ENCODE measurements at places on chromosomes 16 and 17.

DNA sequence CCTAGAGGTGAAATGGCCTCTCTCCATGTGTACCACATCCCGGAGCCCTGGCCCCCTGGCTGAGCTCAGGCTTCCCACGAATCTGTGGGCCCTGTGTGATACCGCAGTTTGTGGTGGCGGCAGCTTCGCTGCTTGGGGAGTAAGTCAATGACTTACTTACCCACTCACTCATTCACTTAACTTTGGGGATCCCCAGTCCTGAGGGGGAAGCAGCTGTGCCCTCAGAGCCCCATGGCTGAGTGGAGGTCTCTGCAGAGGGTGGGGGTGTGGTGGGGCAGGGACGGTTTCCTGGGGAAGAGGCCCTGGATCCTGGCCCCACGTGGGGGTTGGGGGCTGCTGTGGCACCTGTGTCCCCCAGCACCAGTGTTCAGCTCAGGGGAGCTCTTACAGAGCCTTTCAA, 13.2 kb downstream of the KCNJ12 start:
- no peak for DNase-seq

- no peak for DNase-seq
These were observed 1.4 kb upstream of the KRT19 start for GRCh38 chr17:41529491-41529915.

GRCh38 chr17:17983776-17984175, 11.1 kb downstream of the DRC3 start:
- no peak for DNase-seq

DNA sequence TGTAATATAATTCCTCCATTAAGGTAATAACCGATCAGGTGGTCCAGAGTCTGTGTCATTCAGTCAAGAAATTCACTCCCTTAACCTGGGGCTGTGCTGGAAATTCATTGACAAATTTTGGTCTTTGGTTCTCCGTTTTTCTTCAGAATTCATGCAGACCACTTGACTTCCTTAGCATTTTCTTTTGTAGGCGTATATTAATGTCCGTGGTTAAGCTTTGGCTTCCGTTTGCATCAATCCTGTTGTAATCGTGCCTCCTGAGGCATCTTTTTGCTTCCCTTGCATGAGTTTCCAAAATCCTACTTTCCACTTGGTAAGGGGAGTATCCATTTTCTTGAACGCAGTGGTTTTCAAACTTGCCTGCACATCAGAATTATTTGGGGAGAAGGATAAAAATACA, 9.0 kb downstream of the LRRC37B start:
- no peak for DNase-seq

- DNase-seq = no peak
These were observed 33.1 kb downstream of the CTU2 start for GRCh38 chr16:88739139-88739976.

DNA sequence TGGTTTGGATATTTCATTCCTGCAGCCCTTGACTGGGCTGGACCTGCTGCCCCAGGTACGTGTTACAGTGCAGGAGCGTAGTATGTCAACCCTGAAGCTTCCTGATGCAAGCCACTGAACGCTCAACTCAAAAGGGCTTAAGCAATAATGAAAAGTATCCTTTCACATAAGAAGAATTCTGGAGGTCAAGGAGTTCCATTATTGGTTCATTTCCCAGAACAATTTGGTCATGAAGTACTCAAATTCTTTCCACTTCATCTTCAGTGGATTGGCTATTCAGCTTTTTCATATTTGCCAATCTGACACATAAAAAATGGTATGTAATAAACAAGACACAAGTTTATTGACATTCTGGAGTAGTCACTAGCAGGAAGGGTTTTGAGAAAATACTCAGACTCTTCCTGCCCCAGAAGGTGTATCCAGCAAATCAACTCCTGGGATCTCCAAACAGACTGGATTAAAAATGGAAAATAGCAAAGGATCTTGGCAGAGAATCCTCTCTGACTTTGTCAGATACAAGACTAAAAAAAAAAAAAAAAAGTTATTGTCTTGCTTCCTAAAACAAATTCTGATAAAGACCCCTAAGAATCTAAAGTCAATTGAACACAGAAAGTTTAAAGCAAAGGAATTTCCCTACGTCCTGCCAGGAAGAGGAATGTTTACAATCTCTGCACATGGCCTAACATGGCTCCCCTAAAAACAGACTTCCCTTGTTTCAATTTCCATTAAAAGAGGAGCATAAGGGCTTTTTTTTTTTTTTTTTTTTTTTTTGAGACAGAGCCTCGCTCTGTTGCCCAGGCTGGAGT, 37.5 kb upstream of the WSB1 start:
- no peak for DNase-seq

DNA sequence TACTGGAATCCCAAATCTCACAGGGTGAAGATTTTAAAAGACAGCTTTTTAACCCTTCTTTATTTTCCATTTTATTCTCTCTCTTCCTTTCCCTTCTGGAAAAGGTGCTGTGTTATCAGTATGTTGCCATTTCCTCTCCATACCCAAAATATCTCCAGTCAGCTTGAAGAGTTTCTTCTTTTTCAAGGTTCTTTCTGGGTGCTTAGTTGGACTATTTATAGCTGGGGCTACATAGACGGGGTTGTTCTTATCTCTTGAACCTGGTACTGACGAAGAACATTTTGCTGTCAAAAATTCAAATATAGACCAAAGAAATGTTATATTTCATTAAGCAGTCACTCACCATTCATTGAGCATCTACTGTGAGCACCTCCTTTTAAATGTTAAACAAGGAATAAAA, 48.6 kb downstream of the IST1 start:
- no peak for DNase-seq

- no peak for DNase-seq
These were observed 202.5 kb downstream of the MSI2 start for GRCh38 chr17:57458718-57459285.

GRCh38 chr16:67294938-67295361, 15.6 kb downstream of the PLEKHG4 start:
- no peak for DNase-seq

GRCh38 chr17:76434870-76435269, 18.1 kb downstream of the UBE2O start:
- DNase-seq = no peak

- DNase-seq = no peak
These were observed 8.9 kb downstream of the COPZ2 start for GRCh38 chr17:48028736-48029135.

- no peak for DNase-seq
These were observed 16.5 kb upstream of the ADGRG3 start for GRCh38 chr16:57651344-57652333.

DNA sequence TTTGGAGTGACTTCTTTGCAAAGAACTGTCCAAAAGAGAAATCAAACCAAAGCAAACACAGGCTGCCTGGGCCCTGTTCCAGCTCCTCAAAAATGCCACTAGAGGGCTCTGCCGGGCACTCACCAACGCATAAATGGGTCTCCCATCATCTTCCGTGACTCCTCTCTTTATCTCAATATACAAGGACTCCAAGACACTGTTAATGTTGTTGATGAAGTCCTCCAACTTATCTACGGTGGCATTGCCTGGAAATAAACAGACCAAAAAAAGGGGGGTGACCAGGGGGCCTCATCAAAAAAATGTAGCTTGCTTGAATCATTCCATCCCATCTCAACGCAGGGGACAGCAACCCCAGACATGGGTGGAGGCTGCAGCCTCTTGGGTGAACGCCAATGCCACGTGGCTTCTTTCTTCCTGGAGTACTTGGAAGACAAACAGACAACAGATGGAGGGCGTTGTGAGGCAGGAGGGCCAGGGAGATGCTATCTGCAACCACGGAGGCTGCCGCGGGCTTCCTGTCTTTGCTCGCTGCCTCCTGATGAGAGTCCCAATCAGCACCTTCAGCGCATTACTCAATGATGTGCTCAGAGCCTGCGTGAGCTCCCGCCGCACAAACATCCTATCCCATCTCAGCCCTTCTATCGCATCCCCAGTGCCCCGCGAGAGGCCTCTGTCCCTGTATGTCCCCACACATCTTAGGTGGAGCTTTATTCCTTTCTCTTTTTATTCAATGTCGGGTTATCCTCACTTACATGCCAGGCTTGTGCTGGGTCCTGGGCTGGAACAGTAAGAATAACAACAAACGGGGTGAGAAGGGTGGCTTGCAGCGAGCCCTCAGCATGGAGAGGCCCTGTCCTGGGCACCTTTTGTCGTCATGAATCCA, 32.0 kb downstream of the KDM8 start:
- DNase-seq = peak; percentile 77

DNA sequence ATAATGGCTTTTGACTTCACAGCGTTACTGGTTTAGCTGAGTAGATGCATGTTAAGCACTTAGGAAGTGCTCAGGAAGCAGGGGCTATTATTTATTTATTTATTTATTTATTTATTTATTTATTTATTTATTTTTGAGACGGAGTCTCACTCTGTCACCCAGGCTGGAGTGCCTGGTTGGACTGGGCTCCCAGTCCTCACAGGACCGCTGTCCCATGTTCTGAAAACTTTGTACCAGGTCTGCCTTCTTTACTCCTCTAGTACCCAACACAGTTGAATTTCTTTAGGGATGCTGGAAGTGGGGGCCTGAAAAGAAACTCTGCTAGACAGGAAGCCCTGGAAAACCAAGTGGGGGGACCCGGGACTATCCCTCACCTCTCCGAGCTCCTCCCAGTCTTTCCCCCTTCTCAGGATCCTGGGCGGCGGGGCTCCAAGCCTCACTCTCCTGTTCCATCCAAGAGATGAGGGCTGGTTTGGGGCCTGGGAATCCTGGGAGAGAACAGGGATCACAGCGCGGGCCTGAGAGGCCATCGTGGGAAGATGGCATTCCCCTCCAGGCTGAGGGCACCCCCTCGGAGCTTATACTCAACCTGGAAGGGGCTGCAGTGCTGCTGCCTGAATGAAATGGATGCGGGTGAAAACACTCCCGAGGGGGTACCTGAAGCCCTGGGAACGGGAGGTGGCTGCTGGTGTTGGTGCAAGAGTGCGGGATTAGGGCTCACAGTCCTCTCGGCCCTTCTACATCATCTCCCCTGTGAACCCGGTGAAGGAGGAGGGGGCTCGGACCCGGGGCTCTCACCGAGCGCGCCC, 674 bp downstream of the ZNF688 start:
- DNase-seq = no peak

DNA sequence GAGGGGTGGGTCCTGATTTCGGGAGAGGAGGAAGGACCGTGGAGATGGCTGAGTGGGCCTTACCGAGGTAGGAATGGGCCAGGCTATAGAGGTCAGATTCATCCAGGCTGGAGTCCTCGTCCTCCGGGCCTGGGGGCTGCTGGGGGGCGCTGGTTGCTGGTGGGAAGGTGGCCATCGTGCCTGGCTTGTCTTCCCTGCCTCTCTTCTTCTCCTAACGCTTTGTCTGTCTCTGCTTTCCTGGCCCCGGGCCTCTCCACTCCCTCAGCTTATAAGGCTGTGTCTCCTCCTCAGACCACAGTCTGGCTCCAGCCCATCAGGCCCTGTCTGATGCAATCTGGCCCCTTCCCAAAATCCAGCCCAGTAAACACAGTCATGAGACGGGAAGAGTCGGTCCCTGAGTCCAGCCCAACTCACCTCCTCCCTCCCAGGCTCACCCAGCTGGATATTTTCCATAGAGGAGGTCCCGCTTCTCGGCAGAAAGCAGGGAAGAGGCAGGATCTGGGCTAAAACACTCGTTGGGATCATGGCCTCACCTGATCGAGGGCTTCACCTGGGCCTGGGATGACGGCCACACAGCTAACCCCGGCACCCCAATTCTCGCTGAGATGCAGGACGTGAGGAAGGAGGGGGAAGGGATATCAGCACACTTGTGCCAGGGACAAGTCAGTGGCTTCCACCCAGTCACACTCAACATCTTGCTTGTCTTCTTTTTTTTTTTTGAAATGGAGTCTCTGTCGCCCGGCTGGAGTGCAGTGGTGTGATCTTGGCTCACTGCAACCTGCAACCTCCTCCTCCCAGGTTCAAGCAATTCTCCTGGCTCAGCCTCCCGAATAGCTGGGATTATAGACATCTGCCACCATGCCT, at the start of gene NUPR1:
TSS of gene NUPR1 (minus strand) at position 242 of the 864 bp plus-strand sequence. CDS start at position 175, 67 bp downstream.
- DNase-seq = no peak

GRCh38 chr17:385178-385835, 32.7 kb upstream of the RPH3AL start:
- DNase-seq = no peak

- DNase-seq = no peak
These were observed 38.1 kb upstream of the KPNB1 start for GRCh38 chr17:47611372-47612350.

GRCh38 chr17:32880671-32881453, 3.9 kb upstream of the MYO1D start:
- no peak for DNase-seq

DNA sequence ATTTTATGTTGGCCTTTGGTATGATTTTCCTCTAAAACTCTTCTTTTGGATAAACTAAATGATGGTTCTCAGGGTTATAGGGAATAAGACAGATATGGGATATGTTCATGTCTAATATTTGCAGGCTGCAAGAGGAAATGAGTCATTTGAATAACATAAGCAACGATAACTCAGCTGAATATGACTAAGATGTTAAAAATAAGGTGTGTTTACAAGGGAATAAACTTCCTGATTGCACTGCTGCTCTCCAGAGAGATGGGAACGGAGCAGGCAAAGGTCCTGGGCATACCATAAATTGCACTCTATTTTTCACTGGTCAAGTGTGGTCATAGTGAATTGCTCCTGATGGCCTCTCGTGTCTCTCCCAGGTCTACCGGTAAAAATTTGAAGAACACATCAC, 666.2 kb downstream of the TOX3 start:
- no peak for DNase-seq

GRCh38 chr16:63315229-63315628, 1279.0 kb upstream of the CDH8 start:
- DNase-seq = no peak

DNA sequence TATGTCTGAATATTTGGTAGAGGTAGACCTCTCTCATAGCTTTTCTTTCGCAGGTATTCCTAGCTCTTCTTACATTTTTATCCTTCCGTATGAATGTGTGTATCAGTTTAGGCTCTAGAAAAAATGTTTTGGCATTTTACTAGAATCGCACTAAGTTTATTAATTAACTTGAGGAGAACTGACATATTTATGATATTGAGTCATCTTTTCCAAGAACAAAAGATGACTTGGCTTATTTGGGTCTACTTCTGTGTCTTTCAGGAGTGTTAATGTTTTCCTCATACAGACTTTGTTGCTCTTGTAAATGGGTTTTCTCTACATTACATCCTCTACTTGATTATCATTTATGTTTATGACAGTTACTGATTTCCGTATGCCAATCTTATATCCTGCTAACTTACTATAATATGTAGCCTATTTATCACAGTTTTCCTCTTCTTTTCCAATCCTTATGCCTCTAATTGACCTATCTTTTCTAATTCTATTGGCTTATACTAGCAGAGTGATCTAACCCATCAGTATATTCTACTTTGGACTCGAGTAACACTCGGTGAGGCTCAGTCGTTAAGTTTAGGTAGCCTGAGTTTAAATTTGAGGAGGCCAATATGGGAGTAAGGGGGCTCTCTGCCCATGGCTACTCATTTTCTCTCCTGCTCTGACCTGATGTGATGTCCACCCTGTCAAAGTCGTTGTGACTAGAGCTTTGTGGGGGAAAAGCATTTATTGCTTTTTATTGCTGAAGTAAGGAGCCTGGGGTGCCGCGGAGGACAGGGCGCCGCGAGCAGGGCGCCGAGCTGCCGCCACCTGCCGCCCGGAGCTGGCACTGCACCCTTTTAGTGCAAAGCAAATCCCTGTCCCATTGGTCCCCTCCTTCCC, 20.0 kb downstream of the ST6GALNAC1 start:
- DNase-seq = peak; percentile 52

All from stimulated activated CD4-positive, alpha-beta T cell treated with anti-CD3 and anti-CD28 coated beads, TNF-alpha, amount 100 ng/mL, for 4 hours (primary cell).